NCI-H1694 treated with DMSO at 0.1 percent for 48 hours (cell line): ENCODE measurements at places on chromosomes 7 and 10.

DNA sequence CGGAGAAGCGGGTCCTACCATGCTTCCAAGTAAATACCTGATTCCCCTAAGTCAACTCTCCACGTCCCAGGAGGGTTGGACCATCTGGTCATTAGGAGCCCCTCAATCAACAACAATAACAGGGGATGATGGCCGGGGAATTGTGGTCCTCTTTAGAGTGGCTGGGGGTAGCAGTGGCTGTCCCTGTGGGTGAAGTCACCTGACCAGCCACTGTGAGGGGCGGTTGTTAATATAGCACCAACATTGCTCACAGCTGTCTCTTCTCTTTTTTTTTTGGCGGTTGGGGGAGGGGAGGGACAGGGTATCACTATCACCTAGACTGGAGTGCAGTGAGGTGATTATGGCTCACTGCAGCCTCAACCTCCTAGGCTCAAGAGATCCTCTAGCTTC lies 67.9 kb downstream of the SPDYE5 start:
- no peak for DNase-seq

- DNase-seq = no peak
Measured at GRCh38 chr10:60235001-60235400, 154.7 kb downstream of the ANK3 start.

DNA sequence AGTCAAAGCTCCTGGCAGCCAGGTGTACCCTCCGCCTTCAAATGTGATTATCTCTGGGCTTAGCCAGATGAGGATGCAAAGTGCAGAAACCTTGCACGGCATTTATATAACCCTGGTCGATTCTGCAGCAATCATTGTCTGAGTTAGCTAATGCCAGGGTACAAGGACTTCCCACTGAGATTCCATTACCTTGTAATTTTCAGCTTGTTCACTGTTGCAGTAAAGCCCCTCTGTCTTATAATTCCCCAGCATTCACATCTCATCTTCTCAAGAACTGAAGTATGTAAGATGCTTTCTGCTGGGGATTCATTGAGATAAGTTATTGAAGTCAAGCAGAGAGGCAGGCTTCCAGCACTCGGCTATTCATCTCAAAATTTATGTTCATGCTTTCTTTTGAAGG lies 1090.6 kb upstream of the AUTS2 start:
- no peak for DNase-seq

- no peak for DNase-seq
Measured at GRCh38 chr7:158581440-158582088, 6.1 kb downstream of the PTPRN2 start.
